ENCODE measurements at places on chromosomes 1 and 21.
A peak's percentile ranks its signal among the peaks of the same experiment; 100 is the strongest.

DNA sequence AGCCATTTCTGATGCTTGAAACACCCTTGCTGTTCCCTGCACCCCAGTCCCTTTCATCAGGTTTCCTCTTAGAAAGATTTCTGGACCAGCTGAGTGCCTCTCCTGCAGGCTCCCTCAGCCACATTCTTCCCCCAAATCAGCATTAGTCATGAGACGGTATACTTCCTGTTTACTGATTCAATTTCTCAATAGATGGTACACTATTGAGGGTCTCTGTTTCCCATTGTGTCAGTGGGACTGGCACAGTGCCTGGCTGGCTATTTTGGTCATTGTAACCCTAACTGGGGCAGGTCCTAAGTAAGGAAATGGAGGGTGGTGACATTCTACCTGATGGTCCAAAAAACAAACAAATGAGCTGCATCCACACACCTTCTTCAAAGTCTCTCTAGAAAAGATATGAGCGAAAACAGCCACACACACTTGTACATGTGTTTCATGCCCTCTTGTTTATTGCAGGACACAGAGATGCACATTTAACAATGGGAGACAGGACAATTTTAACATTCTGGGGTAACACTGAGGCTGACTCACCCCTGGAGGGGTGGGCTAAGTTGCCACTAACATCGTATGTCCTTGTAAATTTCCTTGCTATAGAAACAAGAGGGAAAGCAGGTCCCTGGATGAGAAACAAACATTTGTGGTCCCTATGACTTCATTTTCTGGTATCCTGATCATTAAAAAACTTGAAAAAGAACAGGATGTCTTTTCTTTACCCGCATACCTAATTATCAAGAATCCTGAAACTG is 77.5 kb downstream of the RRAGC start:
- H3K4me1 ChIP-seq, result no peaks in the 10 kb centered on the region
- no peak overlapping the region for H3K4me3 ChIP-seq
- no peaks in the 10 kb centered on the region for H3K36me3 ChIP-seq
- H3K27me3 ChIP-seq, result peaks cover 55% of the 10 kb centered on the region

- peaks cover 23% of the 10 kb centered on the region for H3K36me3 ChIP-seq
- no peaks in the 10 kb centered on the region for H3K27me3 ChIP-seq
- H3K27ac ChIP-seq, result peak overlapping the region; percentile 76
- DNase-seq, result no peak
Observed at GRCh38 chr1:110336300-110337039, 2.7 kb upstream of the RBM15 start.

DNA sequence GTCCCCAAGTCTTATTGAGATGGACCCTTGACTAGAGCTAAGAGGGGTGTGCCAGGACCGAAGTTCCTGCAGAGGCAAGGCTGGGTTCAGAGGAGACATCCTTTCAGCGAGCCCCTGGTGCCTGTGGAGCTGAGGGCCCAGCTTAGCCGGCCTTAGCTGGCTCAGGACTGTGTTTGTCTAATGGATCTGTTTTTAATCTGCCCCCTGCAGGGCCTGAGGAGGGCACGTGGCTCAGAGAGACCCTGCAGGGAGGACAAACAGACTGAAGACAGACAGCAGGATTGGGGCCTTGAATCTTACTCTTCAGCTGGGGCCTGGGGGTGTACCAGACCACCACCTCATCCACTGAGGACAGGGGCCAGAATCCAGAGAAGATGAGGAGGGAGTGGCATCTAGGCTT is 1.6 kb downstream of the CRABP2 start:
- H3K36me3 ChIP-seq, result no peaks in the 10 kb centered on the region
- peaks cover 21% of the 10 kb centered on the region for H3K4me1 ChIP-seq
- no peak for DNase-seq
- no peak overlapping the region for H3K27ac ChIP-seq
- no peak overlapping the region for H3K4me3 ChIP-seq

DNA sequence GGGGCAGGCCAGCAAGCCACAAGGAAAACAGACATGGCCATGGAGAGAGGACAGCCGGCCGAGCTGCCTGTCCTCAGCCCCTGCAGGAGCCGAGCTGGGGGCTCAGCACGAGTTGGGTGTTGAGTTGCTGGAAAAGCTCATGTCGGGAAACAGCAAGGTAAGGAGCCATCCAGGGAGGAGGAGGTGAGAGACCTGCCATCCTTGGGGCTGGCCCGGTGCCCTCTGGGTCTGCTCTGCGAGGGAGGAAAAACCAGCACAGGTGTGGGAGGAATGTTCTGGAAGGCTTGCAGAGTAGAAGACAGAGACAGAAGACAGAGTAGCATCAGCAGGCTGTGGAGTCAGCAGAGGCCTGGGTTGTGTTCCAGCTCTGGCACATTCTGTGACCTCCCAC is 548.8 kb downstream of the PTPRU start:
- H3K4me1 ChIP-seq, result no peaks in the 10 kb centered on the region
- no peaks in the 10 kb centered on the region for H3K36me3 ChIP-seq
- no peak overlapping the region for H3K27ac ChIP-seq
- peaks cover 13% of the 10 kb centered on the region for H3K27me3 ChIP-seq
- H3K4me3 ChIP-seq, result no peak overlapping the region
- no peak for DNase-seq

- no peak overlapping the region for H3K27ac ChIP-seq
- DNase-seq, result no peak
- no peaks in the 10 kb centered on the region for H3K4me1 ChIP-seq
- H3K36me3 ChIP-seq, result no peaks in the 10 kb centered on the region
- H3K4me3 ChIP-seq, result no peak overlapping the region
Observed at GRCh38 chr1:178254433-178254832, 160.5 kb downstream of the RASAL2 start.

DNA sequence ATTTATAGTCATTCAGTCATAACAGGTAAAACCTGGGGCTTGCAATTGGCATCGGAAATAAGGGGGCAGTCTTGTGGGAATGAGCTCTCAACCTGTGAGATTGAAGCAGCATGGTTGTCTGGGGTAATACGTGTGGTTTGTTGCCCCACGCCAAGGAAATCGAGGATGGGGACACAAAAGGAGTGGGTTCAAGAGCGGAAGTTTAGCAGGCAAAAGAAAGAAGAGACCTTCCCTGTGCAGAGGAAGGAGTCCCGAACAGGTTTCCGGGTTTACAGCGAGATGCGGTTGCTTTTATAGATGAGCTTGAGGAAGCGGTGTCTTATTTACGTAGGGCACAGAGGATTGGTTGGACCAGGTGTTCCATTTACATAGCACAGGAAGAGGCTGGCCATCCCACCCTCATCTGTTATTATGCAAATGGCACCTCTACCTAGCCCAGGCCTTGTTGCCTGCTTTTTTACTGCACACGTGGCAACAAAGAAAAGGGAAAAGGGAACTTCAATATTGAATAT is 37.3 kb downstream of the IFNAR1 start:
- peaks cover 9% of the 10 kb centered on the region for H3K36me3 ChIP-seq
- DNase-seq, result peak; percentile 74
- peaks cover 4% of the 10 kb centered on the region for H3K27me3 ChIP-seq
- H3K4me1 ChIP-seq, result peaks cover 20% of the 10 kb centered on the region

GRCh38 chr1:40742363-40743061 is 41.1 kb upstream of the KCNQ4 start:
- no peak for DNase-seq
- no peak overlapping the region for H3K4me3 ChIP-seq
- peaks cover 77% of the 10 kb centered on the region for H3K36me3 ChIP-seq
- H3K27me3 ChIP-seq, result no peaks in the 10 kb centered on the region
